ENCODE measurements at places on chromosomes 11 and 22. TPM values are rescaled to one million over a fixed set of nuclear protein-coding genes. Genes with fewer than 3 reads are reported as not detected.

GRCh38 chr22:38051900-38052862 lies 5.0 kb upstream of the PICK1 start:
- DNase-seq: no peak

GRCh38 chr11:37946155-37946766 lies 1348.2 kb upstream of the RAG2 start:
- DNase-seq: no peak

DNA sequence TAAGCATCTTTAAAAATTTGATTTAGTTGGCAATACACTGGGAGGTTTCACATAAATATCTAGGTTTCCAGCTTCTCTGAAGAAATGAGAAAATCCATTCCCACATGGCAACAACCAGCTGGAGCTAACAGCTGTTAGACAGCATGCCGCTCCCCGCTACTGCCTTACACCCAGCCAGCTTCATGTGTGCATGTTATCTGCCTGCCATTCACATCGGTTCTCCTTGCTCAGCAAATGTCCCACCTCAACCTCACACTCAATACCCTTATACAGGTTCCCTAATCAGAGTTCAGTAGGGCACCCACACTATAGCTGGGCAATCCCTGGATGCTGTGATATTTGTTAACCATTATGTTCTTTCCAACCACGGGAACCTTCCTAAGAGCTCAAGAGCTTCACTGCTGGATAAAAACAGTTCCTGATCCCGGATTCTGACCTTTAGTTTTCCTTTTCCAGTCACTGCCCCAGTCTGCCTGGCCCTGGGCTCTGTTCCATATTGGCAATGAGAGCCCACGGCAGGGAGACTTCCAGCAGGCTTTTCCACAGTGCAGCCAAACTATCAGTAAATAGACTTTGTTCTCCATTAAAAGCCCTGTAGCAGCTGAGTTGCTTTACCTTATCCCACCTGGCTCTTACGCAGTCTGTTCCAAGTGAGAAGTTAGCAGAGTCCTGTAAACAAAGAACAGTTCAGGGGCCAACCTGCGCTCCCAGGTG lies 8.6 kb downstream of the RPUSD4 start:
- DNase-seq: no peak

- no peak for DNase-seq
Observed at GRCh38 chr11:57155400-57155799, 26.4 kb upstream of the LRRC55 start.

- no peak for DNase-seq
Observed at GRCh38 chr11:114745150-114745671, 66.9 kb downstream of the NXPE2 start.

DNA sequence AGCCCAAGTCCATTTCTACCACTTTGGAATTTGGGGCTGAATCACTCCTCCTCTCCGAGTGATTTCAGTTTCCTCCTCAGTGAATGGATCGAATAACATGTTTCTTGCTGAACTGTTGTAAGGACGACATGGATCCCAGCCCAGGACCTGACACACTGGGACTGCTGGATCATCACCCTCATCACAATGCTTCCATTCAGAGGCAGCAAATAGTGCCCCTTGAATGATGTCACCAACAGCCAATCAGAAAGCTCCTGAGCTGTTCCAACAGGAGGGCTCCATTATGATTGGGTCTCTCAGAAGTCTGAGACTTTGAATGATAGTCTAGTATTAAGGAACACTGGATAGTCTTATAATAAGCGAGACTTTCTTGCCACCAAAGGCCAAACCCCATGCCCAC lies 158.9 kb downstream of the MYO18B start:
- no peak for DNase-seq

DNA sequence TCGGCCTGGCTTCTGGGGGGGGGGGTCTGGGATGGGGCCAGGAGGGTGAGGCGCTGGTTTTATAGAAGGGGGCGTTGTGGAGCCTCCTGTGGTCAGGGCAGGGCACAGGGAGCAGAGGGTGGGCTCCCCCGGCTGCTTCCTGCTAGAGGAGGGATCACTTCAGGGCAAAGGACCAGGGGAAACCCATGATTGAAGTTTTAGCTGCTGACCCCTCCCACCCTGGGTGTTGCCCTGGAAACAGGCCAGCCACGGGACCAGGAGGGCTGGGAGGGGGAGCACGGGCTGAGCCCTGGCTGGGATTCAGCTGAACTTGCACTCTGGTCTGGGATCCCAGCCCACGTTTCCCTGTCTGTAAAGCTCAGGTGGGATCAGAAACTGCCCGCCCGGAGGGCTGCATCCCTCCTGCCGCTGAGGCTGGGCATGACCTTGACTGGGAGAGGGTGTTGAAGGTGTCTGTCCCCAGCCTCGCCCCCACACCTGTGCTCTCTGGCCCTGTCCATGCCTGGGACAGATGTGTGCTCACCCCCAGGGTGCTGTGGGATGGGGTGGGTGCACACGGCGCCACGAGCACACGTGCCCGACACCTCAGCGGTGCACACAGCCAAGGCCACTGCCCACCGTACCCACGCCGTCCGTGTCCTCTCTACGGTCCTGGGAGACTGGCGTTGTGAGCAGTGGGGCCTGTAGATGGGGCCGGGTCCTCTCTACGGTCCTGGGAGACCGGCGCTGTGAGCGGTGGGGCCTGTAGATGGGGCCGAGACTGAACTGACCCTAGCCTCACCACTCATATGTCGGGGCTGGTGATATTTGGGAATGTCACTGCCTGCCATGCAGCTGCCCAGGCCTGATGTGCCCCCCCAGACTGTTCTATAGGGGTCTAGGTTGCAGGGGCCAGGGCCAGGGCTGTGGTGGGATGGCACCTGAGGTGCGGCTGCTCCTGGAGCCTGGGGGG lies 2.3 kb downstream of the TSPAN4 start:
- peak; percentile 98 for DNase-seq

- peak; percentile 90 for DNase-seq
Observed at GRCh38 chr22:22032099-22032905, 49.7 kb upstream of the TOP3B start.

GRCh38 chr22:26273011-26273675 lies 103.9 kb downstream of the SEZ6L start:
- no peak for DNase-seq

GRCh38 chr22:46289244-46289891 lies 7.3 kb upstream of the GTSE1 start:
- DNase-seq: no peak

BLID gene
- 3.3 TPM for total RNA-seq

RFPL2 gene
- total RNA-seq: not detected

FGF4 gene
- not detected for total RNA-seq

Data from esophagus muscularis mucosa (tissue), 4 donors.